ENCODE measurements at places on chromosomes 4 and X.

DNA sequence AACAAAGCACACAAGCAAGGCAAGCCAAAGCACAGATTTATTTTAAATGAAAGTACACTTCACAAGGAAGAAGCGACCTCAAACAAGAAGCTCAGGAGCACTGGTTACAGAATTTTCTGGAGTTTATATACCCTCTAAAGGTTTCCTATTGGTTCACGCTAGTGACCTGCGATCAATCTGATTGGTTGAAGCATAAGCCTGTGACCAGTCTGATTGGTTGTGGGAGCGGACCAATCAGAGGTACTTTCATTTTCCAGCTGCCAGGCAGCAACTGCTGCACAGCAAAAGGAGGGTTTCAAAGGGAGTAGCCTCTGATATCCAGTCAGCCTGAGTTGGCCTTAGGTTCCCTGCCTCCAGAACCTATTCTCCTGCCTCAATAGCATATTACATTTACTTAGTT, 4.6 kb upstream of the AREG start:
- no peak for DNase-seq

- DNase-seq, result no peak
Measured at GRCh38 chr4:169142391-169142790, 128.4 kb downstream of the SH3RF1 start.

DNA sequence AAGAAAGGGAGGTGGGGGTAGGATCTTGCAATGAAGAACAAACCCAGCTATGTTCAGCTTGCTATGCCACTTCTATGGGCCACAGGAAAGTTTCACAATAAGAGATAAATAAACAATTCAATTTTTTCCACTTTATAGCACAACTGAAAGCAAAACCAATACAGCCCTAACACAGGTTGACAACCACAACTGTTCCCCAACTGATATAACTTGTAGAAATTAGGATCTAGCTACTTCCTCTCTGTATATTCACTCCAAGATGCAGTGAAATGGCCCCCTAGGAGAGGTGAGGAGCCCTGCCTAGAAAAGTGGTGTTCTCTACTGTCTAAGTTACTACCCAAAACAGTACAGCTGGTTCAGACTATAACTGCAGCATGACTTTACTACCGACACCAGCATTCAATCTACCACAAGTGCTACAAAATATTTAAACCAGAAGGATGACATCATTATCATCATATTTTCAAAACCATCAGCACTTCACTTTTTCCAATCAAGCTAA, 77.0 kb downstream of the FBXW7 start:
- no peak for DNase-seq

GRCh38 chr4:18798123-18798522, 776.6 kb upstream of the LCORL start:
- DNase-seq, result no peak

DNA sequence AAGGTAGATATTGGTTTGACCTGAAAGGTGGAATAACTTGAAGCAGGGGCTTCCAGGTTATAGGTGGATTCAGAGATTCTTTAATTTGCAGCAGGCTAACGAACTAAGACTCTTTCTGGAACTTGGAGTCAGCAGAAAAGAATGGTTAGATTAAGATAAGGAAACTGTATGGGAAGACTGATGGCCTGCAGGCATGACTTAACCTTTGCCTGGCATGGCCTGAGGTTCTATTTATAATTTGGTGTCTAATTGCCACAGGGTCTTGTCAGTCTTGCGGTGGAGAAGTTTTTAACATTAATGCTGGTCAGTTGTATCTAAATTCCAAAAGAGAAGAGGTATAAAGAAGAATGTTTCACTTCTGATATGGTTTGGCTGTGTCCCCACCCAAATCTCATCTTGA, 110.3 kb upstream of the VCX3A start:
- no peak for DNase-seq

DNA sequence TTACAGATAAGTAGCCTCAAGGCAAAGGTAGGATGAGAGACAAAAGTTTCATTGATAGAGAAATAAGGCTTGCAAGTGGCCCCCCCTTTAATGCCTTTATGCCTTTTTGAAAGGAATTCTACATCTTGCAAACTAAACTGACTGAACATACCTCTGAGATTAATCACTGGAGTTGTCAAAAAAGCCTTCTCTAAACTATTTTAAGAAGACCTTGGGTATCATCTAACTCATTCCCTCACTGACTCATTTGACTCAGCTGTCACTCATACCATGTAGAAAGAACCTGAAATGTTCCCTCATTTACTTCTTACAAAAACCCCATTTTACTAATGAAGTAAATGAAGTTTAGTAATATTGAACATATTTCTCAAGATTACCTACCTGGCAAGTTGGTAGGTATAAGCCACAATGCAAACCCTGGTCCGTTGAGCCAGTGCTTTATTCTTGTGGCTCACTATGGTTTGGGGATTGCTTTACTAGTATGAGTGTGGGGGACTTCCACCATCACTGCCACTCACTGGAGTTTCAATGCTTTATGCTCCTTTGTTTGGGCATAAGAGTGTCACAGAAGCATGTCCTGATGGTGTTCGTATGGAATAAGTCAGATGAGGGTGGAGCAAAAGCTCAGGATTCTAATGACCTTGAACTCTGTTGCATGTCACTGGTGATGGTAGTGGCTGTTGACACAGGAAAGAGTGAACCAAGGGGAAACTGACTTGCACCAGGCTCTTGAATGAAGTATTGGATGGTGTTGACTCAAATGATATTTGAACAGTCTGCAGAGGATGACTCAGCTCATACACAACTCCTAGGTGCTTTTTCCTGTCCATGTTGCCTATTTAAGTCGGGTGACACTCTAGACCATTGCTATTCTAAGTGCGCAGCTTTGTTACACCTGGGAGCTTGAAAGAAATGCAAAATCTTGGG, 305.5 kb upstream of the EMCN start:
- peak; percentile 2 for DNase-seq

GRCh38 chrX:20666331-20666730, 399.6 kb upstream of the RPS6KA3 start:
- DNase-seq, result no peak

- DNase-seq, result no peak
Measured at GRCh38 chr4:158159054-158159717, 13.6 kb downstream of the GASK1B start.

DNA sequence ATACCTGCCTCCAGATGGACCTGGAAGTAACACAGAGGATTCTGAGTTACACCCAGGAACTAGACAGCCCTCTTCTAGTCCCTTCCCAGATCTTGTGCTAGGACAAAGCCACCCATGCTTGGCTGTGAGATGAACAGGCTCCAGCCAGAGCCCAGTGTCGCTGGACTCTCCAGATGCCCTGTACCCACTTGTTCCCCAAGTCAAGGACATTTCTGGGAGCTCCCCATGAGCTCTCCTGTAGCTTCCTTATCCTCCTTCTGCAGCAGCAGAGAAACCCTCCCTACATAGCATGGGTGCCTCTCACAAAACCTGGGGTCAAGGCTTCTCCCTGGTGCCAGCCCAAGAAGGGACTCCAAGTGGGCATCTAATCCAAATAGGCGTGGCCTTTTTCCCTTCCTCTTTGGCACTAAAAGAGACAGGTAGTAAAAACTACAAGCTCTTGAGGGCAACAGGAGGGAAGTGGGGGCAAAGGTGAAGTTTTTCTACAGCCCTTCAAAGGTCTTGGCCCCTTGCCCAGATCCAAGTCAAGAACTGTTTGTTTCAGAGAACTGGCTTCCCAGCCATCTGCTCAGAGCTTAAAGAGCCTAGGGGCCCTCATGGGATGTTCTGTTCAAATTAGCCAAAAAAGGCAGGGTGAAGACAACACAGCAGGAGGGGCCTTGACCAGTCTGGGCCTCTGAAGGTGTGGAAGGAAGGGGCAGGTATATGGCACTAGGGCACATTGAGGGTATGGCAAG, 8.5 kb upstream of the ERCC6L start:
- DNase-seq, result no peak

GRCh38 chrX:121832446-121832845, 785.0 kb downstream of the GLUD2 start:
- DNase-seq, result no peak

DNA sequence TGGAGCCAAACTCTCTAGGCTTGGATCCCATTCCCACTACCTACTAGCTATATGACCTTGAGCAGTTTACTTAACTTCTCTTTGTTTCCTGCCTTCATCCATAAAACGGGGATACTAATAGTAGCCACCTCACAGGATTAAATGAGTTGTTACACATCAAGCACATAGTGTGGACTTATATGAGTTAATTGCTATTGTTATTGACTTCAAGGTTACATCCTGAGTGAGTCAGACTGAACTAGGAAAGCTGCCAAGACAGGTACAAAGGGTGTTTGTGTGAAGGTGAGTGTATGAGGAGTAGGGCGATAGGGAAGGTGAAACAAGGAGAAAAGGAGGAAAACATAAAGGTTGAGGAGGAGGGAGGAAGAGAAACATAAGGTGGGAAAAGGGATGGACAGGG, 32.2 kb downstream of the TFDP3 start:
- DNase-seq, result no peak

GRCh38 chr4:7116705-7117104, 48.8 kb upstream of the GRPEL1 start:
- no peak for DNase-seq

GRCh38 chrX:14356401-14356800, 172.9 kb upstream of the GLRA2 start:
- DNase-seq, result no peak

GRCh38 chrX:140525448-140525847, 20.6 kb upstream of the SOX3 start:
- DNase-seq, result no peak

- no peak for DNase-seq
Measured at GRCh38 chr4:3599951-3600350, 67.7 kb upstream of the LRPAP1 start.

- no peak for DNase-seq
Measured at GRCh38 chrX:44011506-44011905, 38.3 kb upstream of the NDP start.

GRCh38 chr4:82517043-82517442, 44.7 kb downstream of the TMEM150C start:
- no peak for DNase-seq

DNA sequence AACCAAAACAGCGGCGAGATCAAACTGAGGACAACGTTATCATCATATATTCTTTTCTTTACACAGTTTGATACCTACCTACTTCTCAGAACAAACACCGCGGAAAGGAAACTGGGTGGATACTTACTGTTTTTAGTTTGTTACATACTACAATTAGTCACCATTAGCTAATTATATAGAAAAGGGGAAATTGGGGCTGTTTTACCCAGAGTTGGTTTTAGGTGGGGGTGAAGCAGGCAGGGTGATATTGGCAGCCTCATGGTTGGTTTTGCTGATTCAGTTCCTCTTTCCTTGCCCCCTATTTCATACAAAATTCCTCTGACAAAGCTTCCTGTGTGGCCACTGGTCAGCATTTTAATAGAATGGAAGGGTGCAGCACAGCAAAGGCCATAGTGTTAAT, 77.8 kb downstream of the SORBS2 start:
- DNase-seq, result no peak

- DNase-seq, result no peak
Measured at GRCh38 chr4:138269175-138269574, 27.0 kb upstream of the SLC7A11 start.

DNA sequence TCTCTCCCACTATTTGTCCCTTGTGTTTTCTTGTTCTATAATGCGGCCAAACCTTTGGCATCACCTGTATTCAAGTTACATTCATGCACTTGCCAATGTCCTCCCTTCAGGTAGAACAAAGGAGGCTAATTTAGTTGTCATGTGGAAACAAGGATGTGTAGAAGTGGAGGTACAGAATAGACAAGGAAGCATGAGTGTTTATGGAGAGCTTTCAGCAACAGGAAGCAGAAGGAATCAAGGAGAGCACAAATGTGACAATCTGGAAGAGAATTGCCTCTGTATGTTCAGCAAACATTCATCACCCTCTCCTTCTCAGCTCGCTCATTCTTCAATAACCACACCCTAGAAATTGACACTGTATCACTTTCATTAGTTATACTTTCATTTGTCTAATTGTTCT, 103.4 kb downstream of the SLC7A11 start:
- DNase-seq, result no peak

DNA sequence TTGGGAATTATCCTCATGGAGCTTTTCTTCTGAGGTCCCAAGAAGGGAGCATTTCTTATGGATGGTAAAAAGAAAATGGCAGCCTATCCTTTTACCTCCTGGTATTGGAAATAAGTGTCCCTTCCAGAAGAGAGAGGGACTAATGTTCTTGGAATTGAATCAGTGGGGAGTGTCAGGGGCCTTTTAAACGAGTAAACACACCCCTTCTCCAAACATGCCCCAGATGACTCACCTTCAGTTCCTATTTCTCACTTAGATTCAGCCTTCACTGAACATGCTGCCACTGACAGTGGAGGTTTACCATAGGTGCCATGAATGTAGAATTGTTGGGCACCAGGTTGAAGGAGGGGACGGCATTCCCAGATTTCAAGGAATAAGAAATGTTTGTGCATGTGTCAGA, 19.0 kb downstream of the MAGEC2 start:
- no peak for DNase-seq

GRCh38 chr4:30901461-30902451, 181.6 kb downstream of the PCDH7 start:
- no peak for DNase-seq

DNA sequence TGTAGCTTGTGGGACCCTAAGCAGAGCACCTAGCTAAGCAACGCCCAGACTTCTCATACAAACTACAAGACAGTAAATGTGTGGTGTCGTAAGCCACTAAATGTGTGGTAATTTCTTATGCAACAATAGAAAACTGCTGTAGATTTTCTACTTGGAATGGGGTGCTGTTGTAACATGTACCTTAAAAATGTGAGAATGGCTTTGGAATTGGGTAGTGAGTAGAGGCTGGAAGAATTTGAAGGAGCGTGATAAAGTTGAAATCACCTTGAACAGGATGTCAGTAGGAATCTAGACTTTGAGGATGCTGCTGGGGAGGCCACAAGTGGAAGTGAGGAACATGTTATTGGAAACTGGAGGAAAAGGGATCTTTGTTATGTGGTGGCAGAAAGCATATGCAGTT, 43.2 kb upstream of the FUNDC1 start:
- DNase-seq, result no peak

- no peak for DNase-seq
Measured at GRCh38 chrX:154333837-154334271, 38.3 kb downstream of the TKTL1 start.

- DNase-seq, result no peak
Measured at GRCh38 chr4:94550352-94550751, 98.6 kb downstream of the PDLIM5 start.

DNA sequence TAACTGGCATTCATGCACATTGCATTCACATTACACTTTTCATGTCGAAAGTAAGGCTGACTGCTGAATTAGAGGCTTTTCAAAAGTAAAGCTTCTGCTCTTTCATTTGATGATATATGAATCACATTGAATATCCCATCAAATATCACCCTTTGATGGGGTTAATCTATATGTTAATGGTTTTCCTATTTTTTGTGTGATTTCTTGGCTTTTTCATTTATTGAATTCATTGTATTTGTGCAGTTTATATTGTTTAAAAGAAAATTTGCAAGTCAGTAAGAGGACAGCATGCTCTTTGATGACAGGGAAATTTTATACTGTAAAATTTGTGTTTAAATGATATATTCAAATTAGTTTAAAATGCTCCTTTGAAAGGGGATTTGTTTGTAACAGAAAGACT, 344.1 kb downstream of the PCDH10 start:
- no peak for DNase-seq

GRCh38 chr4:113759696-113760093, 1.8 kb downstream of the CAMK2D start:
- DNase-seq, result no peak

Measured in stimulated activated CD4-positive, alpha-beta T cell treated with anti-CD3 and anti-CD28 coated beads, TNF-alpha, amount 100 ng/mL, for 48 hours (primary cell).